Thoracic aorta (tissue), 2 donors: ENCODE measurements at places on chromosomes 16 and 17.

DNA sequence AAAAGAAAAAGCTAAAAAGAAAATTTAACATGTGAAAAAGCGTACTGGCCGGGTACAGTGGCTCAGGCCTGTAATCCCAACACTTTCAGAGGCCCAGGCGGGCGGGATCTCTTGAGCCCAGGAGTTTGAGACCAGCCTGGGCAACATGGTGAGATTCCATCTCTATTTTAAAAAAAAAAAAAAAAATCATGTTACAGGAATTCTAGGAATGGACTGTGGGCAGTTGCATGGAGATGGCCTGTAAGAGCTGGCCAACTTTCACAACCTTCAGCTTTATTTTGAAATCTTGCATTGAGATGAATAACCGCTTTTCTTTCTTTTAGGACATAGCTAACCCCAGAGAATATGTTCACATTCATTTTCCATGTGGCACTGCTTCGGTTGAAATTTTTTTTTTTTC lies 8.2 kb upstream of the CIAO3 start:
- DNase-seq, result no peak

- DNase-seq, result peak; percentile 64
Observed at GRCh38 chr16:70746708-70747424, 54.1 kb downstream of the VAC14 start.

DNA sequence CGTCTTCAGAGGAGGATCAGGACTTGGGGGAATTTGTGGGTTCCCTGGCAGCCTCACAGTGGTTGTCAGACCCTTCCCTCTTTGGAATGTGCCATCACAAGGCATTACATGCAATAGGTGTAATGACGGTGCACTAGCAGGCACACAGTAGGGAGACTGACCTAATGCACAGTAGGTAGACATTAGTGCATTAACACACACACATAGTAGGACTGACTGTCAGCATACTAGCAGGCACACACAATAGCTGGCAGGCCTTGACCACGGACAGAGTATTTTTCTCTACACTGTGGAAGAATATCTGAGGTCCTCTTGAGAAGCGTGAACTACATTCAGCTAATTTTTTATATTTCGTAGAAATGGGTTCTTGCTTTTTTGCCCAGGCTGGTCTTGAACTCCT lies 10.9 kb upstream of the UBALD2 start:
- DNase-seq, result no peak

- peak; percentile 18 for DNase-seq
Observed at GRCh38 chr17:32936894-32937500, 9.0 kb downstream of the TMEM98 start.

- no peak for DNase-seq
Observed at GRCh38 chr16:25633549-25633948, 58.2 kb upstream of the HS3ST4 start.

DNA sequence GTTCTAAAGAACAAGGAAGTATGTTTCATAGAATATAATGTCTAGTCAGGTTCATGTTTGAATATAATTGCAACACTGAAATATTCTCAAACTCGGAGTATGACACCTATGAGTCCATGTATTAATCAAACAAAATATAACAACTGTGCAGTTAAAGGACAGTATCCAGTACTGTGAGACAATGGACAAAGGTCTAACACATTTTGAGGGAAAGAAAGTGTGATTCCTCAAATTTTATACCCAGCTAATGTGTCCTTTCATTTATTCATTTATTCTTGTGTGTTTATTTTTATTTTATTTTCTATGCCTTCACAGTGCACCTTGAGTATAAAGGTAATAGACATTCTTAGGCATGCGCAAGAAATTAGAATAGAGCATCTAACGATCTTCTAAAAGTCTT lies 401.0 kb upstream of the ZFHX3 start:
- DNase-seq, result no peak

DNA sequence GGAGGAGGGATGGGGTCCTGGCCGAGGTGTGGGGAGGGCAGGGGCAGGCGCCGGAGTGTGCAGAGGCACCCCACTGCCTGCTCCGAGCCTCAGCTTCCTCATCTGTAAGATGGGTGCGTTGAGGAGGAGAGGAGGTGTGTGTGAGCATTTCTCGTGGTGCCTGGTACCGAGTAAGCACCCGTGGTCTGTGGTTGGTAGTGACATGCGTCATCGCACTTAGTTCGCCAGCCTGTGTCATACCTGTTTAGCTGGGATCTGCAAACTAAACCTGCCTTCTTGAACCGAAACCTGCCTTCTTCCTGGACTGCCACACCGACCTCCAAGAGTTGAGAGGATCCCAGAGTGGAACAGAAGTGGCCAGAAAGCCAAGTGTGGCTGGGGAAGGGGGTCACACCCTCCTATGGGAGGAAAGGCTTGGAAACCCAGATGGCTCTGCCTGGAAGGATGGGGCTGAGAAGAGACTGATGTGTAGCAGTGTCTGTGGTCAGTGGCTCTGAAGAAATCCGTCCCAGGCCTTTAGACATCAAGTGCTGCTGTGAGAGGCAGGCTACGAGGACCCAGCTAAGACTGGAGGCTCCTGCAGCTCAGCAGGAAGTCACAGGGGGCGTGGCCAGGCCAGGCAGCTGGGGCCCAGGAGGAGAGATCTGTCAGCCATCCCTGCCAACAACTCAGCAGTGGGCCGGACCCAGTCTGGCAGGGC lies 162.6 kb upstream of the PLCG2 start:
- no peak for DNase-seq

GRCh38 chr16:47079860-47080259 lies 63.9 kb downstream of the NETO2 start:
- DNase-seq, result no peak

- DNase-seq, result no peak
Observed at GRCh38 chr16:78065319-78065718, 34.1 kb upstream of the WWOX start.

- no peak for DNase-seq
Observed at GRCh38 chr17:74760404-74761105, 12.1 kb downstream of the NHERF1 start.

GRCh38 chr16:29891525-29892457 lies 7.6 kb downstream of the SEZ6L2 start:
- DNase-seq, result no peak

GRCh38 chr16:57409870-57410587 lies 5.5 kb downstream of the CCL17 start:
- no peak for DNase-seq

DNA sequence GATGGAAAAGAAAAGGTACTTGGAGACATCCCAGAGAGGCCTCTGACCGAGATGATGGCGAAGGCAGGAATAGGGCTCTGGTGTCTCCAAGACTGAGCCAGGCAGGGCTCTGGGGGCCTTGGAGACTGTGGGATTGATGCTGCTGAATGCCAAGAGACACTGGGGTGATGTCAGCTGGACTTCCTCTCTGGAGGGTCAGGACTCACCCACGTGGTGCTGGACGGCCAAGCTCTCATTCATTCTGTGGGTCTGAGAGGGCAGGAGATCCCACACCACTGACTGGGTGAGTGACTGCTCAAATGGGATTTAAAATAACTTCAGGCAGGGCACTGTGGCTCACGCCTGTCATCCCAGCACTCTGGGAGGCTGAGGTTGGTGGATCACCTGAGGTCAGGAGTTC lies 64.8 kb downstream of the NT5M start:
- no peak for DNase-seq

DNA sequence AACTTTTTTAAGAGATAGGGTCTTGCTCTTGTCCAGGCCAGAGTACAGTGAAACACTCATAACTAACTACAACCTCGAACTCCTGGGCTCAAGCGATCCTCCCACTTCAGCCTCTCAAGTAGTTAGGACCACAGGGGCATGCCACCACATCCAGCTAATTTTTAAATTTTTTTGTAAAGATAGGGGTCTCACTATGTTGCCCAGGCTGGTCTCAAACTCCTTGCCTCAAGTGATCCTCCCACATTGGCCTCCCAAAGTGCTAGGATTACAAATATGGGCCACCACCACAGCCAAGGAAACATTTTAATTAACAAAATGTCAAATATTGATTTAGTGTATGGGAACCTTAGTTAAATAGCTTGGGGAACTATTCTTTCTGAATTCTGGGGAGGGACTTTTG lies 2.8 kb upstream of the DYNC1LI2 start:
- no peak for DNase-seq

DNA sequence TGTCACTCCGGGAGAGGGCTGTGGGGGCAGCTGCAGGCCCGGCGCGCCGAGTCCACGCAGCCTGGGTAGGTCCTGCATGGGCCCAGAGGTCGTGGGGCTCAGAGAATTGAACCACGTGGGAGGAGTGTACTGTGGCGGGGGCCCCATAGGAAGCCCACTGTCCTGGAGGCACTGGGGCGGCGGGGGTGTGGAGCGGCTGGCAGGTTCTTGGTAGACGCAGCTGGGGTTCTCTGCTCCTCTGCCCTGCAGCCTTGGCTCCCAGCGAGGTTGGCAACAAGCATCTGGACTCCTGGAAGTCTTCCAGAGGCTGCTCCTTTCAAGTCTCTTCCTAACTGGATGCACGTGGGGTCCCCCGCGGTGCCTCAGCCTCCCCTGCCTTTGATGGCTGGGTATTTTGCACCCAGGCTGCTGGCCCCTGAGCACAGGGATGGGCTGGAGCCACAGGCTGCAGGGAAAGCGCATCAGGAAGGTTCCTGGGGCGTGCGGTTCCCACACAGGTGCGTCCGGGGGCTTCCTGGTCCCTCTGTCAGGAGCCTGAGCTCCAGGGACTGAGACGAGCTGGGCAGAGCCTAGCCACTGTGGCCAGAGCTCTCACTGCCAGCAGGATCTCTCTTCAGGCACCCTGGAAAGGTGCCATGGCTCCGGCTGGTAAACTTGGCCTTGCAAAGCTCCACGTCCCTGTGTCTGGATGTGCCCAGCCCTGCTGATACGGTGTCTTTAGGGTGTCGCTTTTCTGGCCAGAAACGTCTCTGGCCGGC lies 9.3 kb downstream of the KCTD5 start:
- no peak for DNase-seq

DNA sequence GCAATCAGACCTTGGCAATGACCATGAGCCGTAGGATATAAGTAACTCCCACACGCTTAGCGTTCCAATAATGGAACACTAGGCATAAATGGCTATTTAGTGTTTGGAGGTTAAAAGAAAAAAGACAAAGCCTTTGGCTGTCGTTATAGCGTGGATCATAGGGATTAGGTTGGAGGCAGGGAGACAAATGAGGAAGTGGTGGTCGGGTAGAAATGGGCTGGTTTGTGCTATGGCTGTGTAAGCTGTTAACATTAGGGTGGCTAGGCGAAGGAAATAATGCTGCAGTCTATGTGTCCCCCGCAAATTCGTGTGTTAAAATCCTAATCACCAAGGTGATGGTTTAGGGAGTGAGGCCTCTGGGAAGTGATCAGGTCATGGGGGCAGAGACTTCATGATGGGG lies 120.4 kb upstream of the IRX6 start:
- DNase-seq, result no peak

GRCh38 chr17:70369391-70369790 lies 200.1 kb downstream of the KCNJ2 start:
- DNase-seq, result no peak

DNA sequence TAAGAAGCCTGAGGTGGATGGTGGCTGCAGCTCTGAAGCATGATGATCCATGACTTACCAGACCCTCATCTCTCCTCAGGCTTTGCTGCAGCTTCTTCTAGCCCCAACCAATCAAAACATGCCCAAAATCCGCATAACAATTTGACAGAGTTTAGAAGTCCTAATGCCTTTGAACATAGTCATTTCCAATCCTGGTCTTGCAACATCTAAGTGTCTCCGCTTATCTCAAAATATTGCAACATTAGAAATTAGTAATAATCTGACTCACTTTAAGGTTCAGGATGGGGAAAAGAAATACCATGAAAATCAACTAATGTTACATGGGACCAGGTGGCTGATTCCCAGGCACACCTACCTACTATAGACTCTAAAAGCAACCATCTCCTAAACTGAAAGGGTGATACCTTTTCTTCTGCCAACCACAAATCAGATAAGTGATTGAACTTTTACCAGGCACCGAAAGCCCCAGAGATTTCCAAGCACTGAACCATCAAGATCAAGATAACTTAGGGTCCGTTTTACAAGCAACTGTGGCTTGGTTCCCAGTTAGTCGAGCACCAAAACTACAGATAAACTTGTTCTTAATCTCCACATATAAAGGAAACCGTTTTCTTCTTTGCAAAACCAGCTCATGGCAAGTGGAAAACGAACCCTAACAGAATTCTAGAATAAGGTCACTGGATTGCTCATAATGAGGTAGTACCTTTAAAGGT lies 14.0 kb downstream of the ERN1 start:
- no peak for DNase-seq

DNA sequence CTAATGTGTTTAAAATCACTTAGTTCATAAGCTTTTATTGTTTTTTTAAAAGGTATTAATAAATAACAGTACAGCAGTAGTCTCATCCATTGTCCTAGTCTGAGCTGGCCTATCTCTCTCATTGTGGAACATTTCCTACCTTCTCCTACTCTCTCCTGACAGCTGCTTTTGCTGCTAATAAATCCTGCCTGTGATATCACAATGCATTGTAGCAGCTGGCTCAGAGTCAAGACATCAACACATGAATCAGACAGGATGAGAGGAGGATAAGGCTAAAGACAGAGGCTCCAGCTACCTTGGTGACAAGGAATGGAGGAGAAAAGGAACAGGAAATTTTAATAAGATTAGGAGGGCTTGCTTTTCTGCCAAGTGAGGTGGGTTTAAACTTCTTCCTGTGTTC lies 626.1 kb downstream of the HS3ST4 start:
- DNase-seq, result no peak

DNA sequence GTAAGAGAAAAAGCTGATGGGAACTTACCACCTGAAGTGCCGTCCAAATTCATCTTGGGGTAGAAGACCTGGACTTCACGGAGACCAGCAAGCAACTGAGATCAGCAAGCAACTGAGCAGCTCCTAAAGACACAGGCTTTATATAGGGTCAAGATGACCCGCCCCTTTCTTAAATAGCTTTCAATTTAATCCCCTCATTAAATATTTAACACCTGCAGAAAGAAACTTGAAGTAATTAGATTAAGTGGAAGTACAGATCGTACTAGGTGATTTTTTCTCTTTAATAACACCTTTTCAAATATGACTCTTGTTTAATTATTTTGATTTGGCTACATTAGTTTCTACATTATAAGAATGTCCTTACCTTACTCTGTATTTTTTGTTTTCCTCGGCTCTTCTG lies at the start of gene CPHXL:
Gene CPHXL (minus strand): TSS at position 101 of the 400 bp plus-strand sequence. CDS start 48 bp downstream, at position 53.
- DNase-seq, result no peak

DNA sequence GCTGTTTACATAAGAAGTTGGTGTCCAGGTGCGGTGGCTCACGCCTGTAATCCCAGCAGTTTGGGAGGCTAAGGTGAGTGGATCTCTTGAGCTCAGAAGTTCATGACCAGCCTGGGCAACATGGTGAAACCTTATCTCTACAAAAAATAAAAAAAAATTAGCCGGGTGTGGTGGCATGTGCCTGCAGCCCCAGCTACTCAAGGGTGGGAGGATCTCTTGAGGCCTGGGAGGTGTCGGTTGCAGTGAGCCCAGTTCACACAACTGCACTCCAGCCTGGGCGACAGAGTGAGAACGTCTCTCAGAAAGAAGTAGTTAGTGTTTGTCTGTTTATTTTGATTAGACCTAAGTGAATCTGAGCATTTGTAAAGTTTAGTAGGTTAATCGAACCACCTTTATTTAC lies 12.8 kb downstream of the DDX19A start:
- no peak for DNase-seq

GRCh38 chr16:71500964-71501363 lies 11.8 kb upstream of the ZNF19 start:
- DNase-seq, result no peak

- no peak for DNase-seq
Observed at GRCh38 chr17:83175119-83175821, 95.9 kb downstream of the METRNL start.
